ENCODE measurements at places on chromosomes 12 and 14.

- DNase-seq = no peak
These were observed 202.2 kb downstream of the AEBP2 start for GRCh38 chr12:19641235-19642080.

GRCh38 chr14:24713404-24713803 is 79.4 kb upstream of the GZMB start:
- DNase-seq = no peak

DNA sequence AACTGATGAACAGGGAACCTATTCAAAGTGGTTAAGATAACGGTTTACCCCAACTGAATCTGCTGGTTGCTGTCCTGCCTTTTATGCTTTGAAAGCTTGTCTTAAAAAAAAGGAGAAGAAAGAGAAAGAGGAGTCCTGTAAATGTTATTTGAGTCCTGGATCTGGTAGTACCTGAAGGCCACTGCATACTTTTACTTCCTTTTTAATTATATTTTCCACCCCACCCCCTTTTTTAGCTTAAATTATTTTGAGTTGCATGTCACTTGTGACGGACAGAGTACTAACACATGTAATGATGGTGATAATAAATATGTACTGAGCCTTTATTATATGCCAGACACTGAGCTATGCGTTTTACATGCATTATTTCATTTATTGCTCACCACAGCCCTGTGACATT is 2.5 kb upstream of the AMIGO2 start:
- no peak for DNase-seq

GRCh38 chr12:98983647-98984046 is 338.6 kb downstream of the APAF1 start:
- DNase-seq = no peak

DNA sequence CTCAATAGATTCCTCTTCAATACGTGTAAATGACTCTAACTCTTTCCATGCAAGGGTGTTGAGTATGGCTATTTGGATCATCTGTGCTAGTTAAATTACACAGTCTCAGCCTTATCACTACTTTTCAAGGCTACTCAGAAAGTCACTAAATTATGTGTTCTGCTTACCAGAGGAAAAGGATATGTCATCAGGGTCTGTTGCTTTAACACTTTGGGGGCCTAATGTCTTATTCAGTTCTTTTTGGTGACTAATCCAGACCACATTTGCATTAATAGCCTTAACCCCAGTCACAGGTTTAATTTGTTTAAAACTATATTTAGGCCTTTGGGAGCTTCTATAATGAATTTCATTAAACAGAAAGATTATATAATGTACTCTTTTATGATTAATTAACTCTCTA is 649.3 kb downstream of the RPS29 start:
- DNase-seq = no peak

DNA sequence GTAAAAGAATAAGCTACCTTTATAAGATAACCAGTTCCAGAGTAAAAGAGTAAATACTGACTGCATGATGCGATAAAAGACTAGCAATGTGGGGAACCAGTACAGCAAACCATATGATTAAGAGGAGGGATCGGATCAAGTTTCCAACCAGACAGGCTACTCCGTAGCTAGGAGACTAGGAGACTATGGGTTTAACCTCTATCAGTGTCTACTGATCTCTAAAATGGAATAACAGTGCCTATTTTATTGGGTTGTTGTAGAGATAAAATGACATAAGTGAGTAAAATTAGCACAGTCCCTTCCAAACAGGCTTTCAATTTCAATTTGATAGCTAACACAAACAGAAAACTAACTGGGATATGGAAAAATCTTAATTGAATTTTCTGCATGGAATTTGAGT is 76.0 kb downstream of the PAWR start:
- no peak for DNase-seq

- DNase-seq = peak; percentile 34
These were observed 800 bp downstream of the PCNX4 start for GRCh38 chr14:60092526-60092920.

GRCh38 chr12:105745811-105746210 is 392.9 kb downstream of the NUAK1 start:
- DNase-seq = no peak

DNA sequence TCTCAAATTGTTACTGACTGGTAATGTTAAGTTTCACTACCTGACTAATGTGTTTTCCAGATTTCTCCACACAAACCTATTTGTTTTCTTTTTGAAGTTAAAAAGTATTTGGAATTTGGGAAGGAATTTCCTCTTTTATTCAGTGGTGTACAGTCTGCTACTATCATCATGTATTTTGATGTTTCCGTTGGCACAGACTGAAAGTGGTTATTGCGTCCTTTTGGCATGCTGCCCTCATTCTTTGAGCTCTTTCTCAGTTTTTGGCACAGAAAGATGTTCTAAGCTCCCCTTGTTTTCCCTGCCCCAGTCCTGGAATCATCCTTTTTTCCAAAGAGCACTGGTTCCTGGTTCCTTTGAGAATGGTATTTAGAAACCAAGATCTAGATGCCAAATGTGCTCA is 31.4 kb upstream of the RTRAF start:
- DNase-seq = no peak

DNA sequence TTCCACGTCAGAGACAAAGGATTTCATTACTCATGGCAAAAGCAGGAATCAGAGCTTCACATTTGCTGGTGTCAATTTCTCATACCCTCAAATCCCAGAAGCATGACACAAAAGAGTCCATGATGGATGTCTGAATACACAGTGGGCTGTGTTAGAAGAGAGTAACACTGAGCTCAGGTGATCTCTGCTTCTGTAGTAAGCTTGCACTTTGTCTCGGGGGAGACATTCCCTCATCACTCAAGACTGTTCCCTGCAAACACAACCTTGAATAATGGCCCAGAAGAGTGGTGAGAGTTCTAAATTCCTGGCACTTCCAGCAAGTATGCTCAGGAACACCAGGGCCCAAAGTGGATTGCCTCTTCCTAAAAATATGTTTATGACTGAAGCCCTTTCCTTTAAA is 1787.2 kb upstream of the SEL1L start:
- DNase-seq = no peak

DNA sequence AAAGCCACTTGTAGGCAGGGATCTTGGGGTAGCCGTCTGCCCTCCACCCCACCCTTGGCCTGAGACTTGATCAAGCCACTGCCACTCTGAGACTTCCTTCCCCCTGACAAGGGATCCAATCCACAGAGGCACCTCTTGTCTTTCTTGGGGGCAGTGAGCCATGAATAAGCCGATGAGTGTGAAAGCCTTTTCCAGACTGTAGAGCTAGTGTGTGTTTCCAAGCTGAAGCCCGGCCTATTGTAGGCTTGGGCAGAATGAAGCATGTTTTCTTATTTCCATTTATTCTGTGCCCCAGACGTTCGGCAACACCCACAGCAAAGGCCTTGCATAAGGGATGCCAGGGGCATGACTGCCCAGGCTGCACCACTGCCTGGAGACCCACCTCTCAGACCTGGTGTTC is 991.6 kb downstream of the BCL11B start:
- DNase-seq = no peak

DNA sequence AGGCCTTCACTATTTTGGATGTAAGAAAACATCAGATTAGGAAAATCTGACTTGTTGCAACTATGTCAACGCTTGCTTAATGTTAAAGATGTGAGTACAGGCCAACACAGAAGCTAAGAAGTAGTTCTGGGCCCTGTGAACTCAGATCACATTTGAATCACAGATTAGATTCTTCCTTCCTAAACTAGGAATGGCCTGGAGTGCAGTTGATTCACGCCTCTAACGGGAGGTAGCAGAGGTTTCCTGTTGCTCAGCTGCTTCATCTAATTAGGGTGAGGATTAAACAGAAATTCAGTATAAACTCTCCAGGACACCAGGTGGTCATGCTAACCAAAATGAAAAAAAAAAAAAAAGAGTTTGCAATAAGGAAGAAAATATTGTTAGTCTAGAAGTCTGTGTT is 314.3 kb downstream of the TRHDE start:
- DNase-seq = no peak

GRCh38 chr12:52155048-52155868 is 36.6 kb downstream of the KRT80 start:
- no peak for DNase-seq

DNA sequence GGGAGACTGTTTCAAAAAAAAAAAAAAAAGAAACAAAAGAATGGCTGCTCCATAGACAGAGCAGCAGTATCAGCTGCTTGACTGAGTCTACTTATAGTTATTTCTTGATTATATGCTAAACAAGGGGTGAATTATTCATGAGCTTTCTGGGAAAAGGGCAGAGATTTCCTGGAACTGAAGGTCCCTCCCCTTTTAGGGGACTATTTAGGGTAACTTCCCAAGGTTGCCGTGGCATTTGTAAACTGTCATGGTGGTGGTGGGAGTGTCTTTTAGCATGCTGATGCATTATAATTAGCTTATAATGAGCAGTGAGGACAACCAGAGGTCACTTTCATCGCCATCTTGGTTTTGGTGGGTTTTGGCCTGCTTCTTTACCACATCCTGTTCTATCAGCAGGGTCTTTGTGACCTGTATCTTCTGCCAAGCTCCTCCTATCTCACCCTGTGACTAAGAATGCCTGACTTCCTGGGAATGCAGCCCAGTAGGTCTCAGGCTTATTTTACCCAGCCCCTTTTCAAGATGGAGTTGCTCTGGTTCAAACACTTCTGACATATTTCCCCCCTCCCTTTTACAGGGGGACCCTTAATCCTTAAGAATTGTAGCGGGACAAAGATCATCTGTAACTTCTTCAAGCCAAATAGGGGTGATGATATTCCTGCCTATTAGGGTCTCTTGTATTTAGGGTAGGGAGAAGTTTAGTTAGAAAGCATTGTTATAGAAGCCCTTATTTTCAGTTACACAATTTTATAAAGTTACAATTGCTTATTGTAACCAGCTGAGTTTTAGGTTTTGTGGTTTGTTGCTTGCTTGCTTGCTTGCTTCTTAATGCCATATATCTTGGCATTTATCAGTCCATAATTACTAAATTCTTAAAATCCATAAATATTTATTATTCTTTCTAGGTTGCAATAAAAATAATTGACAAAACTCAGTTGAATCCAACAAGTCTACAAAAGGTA is 42.5 kb downstream of the MARK3 start:
- DNase-seq = no peak

- DNase-seq = no peak
These were observed 182.7 kb upstream of the E2F7 start for GRCh38 chr12:77248036-77248435.

DNA sequence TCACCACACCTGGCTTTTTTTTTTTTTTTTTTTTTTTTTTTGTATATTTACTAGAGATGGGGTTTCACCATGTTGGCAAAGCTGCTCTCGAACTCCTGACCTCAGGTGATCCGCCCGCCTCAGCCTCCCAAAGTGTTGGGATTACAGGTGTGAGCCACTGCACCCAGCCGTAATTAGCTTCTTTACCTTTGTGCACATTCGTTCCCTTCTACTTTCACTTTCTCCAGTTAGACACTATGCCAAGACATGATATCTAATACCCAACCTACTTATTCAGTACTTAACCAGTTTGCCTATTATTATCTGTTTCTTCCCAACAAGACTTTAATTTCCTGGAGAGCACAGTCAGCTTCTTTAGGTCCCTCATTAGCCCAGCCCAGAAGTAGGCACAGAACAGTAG is 5.3 kb downstream of the STYK1 start:
- no peak for DNase-seq

- DNase-seq = no peak
These were observed 420.5 kb downstream of the GXYLT1 start for GRCh38 chr12:41724216-41724615.

GRCh38 chr12:92340441-92341064 is 194.9 kb upstream of the BTG1 start:
- no peak for DNase-seq

DNA sequence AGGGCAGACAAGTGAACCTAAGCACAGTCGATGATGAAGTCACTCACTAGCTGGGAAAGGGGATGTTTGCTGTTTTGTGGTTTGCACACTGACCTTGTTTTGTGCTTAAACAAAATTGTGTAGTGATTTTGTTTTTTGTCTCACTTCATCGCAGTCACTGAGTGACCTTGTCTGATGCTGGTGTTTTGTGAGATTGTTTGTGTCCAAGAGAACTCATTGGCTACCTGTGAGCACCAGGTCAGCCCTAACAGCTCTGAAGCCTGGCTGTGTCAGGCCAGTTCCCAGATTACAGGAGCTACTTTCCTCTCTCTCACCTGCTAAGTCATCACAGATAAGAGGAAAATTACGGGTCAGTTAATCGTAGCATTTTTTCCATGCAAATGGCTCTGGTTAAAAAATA is 3.9 kb upstream of the ESYT1 start:
- no peak for DNase-seq

GRCh38 chr12:108394196-108394595 is 55.1 kb upstream of the CMKLR1 start:
- DNase-seq = no peak

- DNase-seq = no peak
These were observed 142.5 kb upstream of the C14orf180 start for GRCh38 chr14:104436741-104437701.

- DNase-seq = no peak
These were observed 3.8 kb downstream of the KRT82 start for GRCh38 chr12:52402377-52402776.

GRCh38 chr14:65282896-65283253 is 129.7 kb upstream of the FUT8 start:
- DNase-seq = no peak

DNA sequence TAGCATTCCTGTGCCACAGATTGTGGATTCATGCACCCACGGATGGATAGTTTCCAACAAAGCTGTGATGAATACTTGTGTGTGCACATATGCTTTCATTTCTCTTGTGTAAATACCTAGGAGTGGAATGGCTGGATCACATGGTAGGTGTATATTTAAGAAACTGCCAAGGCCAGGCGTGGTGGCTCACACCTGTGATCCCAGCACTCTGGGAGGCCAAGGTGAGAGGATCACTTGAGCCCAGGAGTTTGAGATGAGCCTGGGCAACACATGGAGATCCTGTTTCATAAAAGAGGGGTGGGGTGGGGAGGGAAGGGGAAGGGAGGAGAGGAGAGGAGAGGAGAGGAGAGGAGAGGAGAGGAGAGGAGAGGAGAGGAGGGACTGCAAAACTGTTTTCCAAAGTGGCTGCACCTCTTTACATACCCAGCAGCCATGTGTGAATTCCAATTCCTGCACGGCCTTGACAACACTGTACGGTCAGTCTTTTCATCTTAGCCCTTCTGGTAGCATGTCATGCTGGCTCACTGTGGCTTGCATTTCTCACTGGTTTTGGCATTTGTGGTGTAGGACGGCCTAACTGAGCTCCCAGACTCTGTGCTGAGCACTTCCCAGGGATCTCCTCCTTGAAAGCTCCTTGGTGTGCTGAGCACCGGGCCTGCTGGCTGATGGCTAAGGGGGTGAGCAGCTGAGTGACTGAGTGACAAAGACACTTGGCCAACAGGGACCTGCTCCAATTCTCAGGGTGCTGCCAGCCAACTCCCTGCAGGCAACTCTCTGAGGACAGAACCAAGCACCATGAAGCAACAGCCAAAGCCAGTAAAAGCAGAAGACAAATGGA is 27.9 kb downstream of the SYNE3 start:
- DNase-seq = no peak

GRCh38 chr12:67042697-67043131 is 226.4 kb upstream of the CAND1 start:
- DNase-seq = no peak

GRCh38 chr12:131795690-131796410 is 32.3 kb upstream of the MMP17 start:
- no peak for DNase-seq

- no peak for DNase-seq
These were observed 11.9 kb downstream of the STYX start for GRCh38 chr14:52741865-52742264.

- DNase-seq = no peak
These were observed 1.2 kb downstream of the SSTR1 start for GRCh38 chr14:38208618-38209562.

All from KG1 (cell line).